Type B pancreatic cell (in vitro differentiated cells): ENCODE measurements at places on chromosomes 4 and X.

DNA sequence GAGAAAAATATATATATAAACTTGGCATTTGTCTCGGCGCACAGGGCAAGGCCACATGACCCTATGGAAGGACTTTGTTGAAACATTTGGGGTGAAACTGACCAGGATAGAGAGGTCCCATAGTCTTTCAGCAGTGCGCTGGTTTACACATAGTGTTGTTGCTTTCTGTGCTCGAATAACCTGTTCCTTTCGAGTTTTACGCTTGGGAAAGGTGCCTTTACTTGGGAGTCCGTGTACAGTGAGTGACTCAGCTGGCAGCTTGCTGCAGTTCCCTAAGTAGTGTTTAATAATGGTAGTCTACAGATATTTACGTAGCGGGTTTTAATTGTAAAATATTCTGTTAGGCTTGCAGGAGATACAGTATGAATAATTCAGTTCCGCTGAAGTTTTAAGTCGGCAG lies 578 bp downstream of the APOOL start:
- DNase-seq: no peak

GRCh38 chr4:55617587-55618197 lies 18.4 kb downstream of the NMU start:
- no peak for DNase-seq

- DNase-seq: no peak
Measured at GRCh38 chr4:32417113-32417704, 1697.0 kb downstream of the PCDH7 start.

- DNase-seq: no peak
Measured at GRCh38 chr4:45323453-45324058, 597.2 kb upstream of the GNPDA2 start.

- DNase-seq: no peak
Measured at GRCh38 chr4:149029056-149029651, 586.9 kb upstream of the NR3C2 start.

- DNase-seq: no peak
Measured at GRCh38 chrX:151921866-151922265, 9.2 kb downstream of the MAGEA4 start.

GRCh38 chr4:83504996-83505395 lies 20.1 kb upstream of the ABRAXAS1 start:
- DNase-seq: no peak

- DNase-seq: no peak
Measured at GRCh38 chr4:174434455-174434854, 87.8 kb downstream of the HPGD start.

DNA sequence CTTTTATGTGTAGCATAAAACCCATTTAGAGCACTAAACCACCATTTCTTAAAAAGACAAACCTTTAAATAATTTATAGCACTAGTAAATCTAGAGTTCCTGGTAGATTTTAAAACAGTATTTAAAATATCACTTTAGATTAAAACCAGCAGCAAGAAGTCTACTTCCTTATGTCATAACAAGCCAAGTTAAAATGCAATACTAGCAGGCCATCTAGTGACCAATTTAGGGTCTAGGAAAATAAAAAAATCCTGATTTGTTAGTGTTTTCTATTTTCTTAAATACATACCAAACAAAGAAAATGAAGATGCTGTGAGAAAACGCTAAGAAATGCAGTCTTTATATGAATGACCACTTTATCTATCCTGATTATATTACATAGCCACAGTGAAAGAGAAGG lies 53.9 kb downstream of the PAPSS1 start:
- DNase-seq: no peak

DNA sequence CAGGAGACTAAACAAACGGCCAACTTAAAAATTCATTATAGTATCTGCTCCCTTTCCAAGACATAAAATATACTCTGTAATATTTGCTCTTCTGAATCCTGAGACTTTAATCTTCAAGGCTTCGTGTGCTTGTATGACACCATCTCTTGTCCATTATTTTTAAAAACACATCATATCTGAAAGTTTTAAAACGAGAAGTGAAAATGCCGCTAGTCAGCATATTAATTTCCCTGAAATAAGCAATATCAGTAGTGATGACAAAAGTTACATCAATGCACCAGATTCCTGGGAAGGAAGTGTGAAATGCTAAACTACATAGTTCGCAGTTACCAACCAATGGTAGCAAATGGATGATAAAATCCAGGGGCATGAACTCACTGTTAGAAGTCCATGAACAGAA lies 66.8 kb upstream of the EXOC1L start:
- no peak for DNase-seq

GRCh38 chr4:18938343-18939099 lies 917.0 kb upstream of the LCORL start:
- DNase-seq: no peak

DNA sequence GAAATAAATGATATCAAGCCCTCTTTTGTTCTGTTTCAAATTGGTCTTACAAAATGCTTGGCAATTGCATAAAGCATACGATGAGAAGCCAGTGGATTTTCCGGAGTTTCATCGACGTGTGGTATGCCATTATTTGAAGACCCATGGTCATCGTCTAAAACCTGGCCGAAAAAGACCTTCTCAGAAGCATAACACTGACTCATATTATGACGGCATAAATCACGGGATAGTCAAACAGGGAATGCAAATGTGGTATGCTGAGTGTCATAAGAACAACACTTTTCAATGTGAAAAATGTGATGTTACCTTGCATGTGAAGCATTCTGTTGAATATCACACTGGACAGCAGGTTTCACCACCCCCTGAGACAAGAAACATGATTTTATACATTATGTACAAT lies 695.2 kb downstream of the GRXCR1 start:
- DNase-seq: no peak

DNA sequence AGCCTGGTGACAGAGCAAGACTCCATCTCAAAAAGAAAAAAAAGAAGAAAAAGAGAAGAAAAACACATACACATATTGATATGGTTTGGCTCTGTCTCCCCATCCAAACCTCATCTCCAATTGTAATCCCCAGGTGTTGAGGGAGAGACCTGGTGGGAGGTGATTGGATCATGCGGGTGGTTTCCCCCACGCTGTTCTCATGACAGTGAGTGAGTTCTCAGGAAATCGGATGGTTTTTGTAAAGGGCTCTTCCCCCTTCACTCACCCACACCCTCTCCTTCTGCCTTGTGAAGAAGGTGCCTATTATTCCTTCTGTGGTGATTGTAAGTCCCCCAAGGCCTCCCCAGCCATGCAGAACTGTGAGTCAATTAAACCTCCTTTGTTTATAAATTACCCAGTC lies 68.4 kb downstream of the LDB2 start:
- DNase-seq: no peak

DNA sequence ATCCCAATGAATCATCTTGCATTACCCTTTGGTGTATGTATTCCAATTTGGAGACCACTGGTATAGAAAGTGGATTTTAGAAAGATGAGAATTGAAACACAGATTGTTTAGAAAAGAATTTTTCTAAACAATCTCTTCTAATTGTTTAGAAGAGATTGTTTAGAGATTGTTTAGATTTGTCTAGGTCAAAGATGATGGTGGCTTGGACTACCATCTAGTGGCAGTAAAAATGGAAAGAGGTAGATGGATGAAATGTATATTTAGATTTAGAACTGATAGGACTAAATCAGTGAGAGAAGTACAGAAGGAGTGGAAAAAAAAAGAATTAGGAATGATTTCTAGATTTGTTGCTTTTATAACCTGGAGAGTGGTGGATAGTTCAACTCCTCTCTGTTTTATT lies 70.6 kb downstream of the ARSJ start:
- no peak for DNase-seq

DNA sequence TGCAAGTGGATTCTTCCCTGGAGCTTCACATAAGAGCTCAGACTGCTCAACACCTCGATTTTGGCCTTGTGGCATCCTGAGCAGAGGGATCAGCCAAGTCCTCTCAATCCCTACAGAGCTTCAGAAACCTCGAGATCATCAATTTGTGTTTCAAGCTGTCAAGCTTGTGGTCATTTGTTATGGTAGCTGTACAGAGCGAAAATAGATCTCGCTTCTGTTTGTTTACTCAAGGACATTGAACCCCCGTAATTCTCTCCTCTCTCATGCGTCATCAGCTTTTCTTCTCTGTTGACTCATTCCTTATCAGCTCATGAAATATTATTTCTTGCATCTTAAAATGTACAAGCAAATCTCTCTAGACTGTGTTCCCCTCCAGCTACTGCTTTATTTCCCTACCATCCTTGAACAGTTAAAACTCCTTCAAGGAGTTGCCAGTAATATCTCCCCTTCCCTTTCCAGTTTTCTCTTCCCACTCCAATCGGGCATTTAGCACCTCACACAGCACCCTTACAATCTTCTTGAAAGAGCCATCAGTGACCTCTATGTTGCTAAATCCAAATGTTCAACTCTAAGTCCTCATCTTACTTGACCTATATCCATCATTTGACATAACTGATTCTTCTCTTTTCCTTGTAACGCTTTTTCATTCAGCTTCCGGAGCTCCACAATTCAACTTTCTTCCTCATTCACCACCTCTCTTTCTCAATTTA lies 106.2 kb upstream of the FAT1 start:
- no peak for DNase-seq
